ENCODE measurements at places on chromosomes 5 and 9.

GRCh38 chr5:69206528-69207190, 17.3 kb downstream of the CENPH start:
- no peak for DNase-seq

DNA sequence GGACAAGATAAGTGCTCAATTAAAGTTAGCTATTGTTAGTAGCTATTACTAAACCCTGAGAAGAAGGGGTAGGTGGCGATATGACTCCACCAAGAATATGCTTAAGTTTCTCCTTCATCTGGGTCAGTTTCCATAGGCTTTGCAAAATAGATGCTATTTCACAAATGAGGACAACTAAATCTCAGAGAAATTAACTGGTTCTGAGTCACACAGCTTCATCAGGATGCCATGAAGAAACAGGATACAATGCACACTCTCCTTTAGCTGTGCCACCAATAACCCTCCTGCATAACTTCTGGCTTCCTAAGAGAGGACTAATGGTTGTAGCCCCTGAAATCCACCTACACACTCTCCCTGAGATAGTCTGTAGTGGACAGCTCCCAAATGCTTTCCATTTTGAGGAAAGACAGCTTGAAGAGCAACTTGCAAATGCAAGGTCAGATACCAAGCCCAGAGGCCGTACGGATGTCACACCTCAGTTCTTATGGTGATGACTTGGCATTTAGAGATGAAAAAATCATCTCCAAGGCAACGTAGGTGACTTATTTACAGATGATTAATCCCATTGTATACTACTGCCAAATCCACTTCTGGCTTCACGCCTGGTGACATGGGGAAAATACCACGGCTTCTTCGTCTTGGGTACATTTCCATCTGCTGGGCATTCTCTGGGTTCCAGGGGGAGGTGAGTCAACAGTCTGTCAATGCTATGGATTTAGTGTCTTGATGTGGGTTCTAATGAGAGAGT, 251.4 kb upstream of the IL12B start:
- peak; percentile 16 for DNase-seq

DNA sequence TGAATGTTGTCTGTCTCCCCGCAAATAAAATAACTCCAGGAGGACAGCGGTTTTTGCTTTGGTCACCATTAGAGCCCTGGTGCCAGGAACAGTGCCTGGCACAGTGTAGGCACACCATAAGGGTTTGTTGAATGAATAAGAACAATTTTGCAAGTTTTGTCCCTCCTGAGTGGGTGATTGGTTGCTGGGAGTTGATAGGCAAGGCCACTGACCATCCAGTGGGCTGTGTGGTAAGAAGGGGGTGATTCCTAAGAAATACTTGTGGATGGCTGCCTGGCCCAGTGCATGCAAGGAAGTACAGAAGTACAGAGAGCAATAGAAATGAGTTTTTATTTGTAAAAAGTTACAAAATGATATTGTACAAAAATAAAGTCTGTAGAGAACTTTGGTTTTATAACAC, 27.5 kb downstream of the GDNF start:
- DNase-seq: no peak

DNA sequence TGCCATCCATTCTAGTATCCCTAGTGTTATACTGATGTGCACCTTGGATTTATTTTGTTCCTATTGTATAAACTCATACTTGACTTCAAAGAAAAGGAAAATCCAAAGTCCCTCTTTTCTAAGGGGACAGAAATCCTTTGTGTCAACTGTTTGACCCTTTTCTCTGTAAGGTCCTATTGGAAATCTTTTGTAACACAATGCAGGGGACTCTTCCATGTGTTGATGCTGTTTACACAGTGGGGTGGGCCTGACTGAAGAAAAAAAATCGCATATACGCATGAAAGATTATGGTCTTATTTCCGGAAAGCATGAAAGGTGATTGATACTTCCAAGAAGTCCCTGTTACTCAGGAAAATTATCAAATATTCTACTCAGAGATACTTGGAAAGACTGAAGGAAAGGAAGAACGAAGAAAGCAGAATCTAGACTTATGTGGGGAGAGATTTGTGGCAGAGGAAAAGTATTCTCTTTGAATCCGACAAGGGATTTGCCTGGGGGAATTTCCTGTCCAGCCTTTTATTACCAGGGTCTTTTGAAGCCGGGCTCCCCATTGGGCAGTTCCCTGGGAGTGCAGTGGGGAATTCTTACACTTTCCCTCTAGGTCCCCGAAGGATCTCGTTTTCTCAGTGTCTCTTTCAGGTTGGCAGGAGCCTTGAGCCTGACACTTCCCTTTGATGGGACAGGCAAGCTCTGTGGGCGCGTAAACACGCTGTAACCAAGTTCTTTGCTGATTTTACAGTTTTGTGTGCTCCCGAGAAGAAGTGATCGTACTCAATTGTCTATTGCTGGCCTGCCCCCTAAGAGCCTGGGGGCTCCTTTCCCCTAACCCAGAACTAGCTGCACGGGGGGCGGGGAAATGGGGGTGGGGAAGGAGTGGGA, 779 bp upstream of the VCAN start:
- DNase-seq: no peak

- no peak for DNase-seq
These were observed 442.2 kb upstream of the CLINT1 start for GRCh38 chr5:158301186-158301585.

Data from Ammon's horn (tissue), 1 donor.